ENCODE measurements at places on chromosomes 5 and 9.

DNA sequence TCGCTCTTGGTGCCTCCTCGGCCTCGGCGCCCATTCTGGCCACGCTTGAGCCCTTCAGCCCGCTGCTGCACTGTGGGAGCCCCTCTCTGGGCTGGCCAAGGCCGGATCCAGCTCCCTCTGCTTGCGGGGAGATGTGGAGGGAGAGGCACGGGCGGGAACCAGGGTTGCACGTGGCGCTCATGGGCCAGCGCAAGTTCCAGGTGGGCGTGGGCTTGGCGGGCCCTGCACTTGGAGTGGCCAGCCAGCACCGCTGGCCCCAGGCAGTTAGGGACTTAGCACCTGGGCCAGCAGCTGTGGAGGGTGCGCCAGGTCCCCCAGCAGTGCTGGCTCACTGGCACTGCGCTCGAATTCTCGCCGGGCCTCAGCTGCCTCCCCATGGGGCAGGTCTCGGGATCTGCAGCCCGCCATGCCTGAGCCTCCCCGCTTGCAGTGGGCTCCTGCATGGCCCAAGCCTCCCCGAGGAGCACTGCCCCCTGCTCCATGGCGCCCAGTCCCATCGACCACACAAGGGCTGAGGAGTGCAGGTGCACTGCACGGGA lies 106.4 kb downstream of the SMC2 start:
- DNase-seq: no peak

DNA sequence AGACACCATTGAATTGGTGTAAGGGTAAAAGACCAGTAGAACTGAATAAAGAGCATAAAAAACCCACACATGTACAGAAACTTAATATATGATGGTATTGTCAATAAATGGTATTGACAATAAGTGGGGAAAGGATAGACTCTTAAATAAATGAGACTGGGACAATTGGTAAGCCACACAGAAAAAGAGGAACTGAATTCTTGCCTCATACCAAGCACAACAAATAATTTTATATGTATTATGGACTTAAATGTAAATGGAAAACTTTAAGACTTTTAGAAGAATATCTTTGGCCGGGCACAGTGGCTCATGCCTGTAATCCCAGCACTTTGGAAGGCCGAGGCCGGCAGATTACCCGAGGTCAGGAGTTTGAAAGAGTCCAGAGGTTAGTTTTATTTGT lies 37.9 kb upstream of the PPP2CA start:
- DNase-seq: no peak

DNA sequence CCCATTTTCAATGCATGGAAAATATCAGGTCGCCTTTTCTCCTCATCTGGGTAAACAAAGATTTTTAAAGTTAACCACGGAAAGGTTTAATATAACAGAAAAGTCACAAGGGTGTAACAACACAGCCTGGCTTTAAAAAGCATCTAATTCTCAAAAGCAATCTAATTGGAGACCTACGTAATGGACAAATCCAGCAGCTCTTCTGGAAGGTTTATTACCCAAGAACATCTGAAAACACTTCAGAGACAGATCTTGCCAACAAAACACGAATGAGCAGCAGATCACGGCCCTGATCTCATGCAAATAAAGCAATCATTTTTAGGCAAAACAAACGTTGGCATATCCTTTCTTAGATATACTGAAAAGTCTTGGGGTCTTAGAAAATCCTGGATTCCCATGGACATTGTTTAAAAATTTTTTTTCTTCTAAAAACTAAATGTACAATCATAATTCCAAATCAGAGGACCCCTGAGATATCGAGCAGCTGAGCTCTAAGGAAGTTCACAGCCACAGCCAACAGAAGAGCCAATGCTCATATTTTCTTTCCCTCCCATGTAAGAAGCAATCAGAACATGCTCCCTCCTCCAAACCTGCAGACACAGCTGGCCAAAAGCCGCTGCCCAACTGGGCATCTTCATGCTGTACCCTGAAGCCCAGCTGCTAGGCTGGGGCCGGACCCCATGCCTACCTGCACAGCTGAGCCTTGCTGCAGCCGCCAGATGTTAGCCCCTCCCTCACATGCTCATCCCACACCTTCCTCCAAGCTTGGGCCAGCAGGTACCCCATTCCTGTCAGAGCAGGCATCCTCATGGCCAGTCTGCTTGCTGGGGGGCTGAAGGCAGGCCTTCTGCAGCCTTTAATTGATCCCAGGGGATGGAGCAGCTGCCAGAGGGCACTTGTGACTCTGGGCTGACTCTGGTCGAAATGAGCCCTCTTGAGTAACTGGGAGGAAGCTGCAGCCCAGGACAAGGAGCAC lies 11.2 kb downstream of the ANKS6 start:
- no peak for DNase-seq

DNA sequence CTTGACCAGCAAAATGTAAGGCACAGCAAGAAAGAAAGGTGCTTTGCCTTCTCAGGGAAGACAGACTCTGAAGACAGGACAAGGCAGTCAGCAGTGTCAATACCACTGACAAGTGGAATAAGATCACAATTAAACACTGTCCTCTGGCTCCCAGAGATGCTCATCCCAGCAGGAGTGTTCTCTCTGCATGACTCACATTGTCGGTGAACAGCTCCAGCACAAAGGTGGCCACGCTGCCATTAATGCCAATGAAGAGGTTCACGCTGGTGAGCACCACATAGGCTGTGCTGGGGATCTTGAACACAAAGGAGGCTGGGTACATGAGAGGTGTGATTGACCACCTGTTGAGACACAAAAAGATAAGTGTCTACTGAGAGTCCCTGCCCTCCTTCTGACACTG lies 31.9 kb downstream of the NIPSNAP3B start:
- no peak for DNase-seq
